H7 (cell line): ENCODE measurements at places on chromosomes 3 and 15.

GRCh38 chr3:194329583-194329965 lies 21.6 kb downstream of the CPN2 start:
- DNase-seq = peak; percentile 30

DNA sequence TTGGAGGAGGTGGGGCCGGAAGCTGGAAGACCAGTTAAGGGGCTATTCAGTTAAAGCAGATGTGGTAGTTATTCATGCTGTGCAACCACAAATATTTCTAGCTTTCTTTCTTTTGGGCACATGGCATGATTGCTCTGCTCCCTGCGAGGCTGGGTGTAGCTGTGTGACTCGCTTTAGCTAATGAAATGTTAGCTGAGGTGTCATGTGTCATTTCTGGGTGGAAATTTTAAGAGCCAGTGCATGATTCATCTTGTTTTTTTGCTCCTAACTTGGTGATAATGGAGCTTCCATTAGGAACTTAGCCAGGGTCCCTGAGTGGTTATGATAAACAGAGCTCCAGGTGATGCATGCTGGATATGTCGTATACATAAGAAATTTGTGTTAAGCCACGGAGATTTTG lies 300.6 kb downstream of the SATB1 start:
- no peak for DNase-seq

DNA sequence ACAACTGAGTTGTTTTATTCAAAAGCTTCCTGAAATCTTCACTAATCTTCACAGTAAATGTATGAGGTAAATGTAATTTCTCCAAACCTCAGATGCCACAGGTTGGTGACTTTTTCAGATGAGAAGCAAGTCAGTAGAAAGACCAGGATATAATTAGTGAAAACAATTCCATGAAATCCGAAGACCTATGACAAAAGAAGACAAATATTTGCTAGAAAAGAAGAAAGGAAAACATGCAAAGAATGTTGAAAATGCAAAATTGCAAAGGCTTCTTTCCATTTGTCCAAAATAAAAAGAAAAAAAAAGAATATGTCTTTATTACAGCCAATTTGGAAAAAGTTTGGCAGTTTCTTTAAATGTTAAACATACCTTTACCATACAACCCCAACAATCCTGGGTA lies 88.3 kb upstream of the MYRIP start:
- no peak for DNase-seq

DNA sequence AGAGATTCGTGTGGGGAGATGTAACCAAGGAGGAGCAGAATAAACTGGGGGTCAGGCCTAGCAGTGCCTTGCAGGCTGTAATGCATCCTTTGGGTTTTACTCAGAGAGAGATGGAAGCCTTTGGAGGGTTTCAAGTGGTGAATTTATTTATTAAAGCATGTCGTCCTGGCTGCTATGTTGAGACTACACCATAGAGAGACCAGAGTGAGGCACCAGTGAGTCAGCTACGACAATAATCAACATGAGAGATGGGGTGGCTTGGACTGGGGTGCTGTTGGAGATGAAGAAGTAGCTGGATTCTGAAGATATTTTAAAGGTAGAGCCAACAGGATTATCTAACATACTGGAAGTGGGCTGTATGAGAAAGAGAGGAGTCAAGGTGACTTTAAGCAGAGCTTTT lies 335.3 kb upstream of the ARHGEF26 start:
- DNase-seq = no peak

DNA sequence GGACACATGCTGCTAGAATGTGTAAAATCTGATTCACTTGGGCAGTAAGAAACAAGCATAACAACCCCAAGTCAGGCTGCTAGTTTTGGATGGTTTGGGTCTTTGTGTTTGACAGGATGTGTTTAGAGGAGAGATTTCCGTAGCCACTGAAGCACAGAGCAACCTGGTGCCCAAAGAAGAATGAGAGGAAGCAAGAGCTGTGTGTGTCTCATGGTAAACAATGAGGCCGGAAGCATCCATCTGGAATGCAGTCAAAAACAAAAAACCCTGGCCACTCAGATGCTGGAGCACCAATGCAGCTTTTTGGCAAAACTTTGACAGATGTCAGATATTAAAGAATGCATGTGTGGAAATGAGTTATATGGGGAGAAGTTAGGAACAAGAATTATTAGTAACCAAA lies 39.4 kb upstream of the SNRK start:
- DNase-seq = no peak

DNA sequence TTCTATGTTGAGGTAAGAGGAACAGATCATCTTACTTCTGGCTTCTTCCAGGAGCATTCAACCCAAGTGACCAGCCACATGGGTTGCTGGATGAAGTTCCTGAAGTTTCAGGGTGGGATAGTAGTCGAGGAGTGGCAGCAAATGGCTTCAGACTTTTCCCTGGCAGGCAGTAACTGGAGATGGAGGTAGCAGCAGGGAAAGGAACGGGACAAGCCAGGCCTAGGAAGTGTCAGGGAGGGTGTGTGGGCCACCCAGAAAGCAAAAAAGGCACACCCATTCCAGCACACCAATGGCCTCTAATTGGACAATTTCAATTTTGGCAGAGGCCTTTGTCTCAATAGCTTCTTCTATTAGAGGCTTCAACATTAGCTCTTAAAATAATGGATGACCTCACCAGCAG lies 498.6 kb upstream of the ATP11B start:
- no peak for DNase-seq

DNA sequence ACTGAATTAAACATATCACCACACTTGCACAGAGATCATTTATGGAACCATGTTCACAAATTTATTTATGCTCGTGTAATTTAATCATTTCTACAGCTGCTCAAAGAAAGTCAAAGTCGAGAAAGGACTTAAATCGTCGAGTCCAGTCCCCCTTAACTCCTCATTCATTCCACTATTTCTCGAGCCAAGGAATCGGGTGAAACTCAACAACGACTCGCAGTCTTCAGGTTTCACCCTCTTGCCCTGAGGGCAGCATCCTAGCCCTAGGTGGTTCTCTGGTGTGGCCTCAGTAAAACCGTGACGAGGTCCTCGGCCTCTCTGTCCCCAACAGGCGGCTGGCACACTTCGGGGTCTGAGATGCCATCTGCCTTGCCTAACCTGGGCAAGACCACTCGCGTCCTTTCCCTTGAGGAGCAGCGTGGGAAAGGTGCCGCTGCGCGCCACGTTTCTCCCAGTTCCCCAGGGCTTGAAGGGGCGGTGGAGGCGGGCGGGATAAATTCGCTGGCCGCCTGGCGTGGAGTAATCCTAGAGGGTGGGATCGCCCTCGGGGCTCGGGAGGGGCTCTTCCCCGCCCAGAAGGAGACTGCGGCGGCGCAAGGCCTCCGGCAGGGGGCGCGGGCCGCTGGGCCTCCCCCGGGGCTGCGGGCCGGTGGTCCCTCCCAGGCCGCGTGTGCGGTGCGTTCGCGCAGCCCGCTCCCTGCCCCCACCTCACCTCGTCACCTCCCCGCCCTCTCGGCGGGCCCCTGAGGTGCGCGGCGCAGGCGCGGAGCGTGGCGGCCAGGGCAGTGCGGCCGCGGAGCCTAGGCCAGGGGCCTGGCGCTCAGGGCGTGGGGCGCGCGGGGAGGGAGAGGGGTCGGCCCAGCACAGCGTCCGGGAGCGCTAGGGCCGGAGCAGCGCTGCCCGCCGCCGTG lies at the start of gene ZNF639:
ZNF639 (plus strand) TSS at position 746 of the 911 bp plus-strand sequence. CDS start 5,263 bp downstream, outside the sequence.
- DNase-seq = peak; percentile 98

- DNase-seq = no peak
Observed at GRCh38 chr3:192957441-192958021, 39.9 kb upstream of the MB21D2 start.

DNA sequence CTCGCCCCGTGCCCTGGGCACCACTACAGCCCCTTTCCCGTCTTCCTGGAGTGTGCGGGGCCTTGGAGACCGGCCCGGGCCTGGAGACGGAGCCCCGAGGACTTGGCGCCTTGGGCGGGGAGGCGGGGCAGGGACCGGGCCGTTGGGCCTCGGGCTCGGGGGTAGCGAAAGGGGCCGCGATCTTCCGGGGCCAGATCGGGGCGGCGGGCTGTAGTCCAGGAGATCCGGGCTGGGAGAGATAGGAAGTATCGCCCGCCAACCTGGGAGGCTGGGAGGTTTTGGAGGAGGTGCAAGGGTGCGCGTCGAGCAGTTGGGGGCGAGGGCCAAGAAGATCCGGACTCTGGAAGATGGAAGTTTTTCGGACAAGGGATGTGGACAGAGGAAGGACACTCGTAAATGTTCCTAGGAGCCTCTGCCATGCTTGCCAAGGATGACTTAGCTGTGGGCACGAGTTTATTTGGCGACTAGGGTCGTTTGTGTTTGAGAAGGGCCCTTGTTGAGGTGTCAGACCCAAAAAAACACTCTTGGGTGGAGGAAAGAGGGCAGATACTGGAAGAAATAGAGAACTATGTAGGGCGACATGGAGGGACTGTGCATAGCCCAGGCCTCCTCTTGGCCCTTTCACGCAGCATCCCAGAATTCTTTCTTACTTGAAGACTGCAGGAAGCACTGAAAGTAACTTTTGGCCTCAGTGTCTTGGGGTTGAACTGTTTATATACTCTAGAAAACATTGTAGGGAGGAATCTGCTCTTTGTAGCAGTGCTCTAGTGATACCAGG lies 712 bp downstream of the RTF1 start:
- DNase-seq = peak; percentile 83

GRCh38 chr3:124965413-124965812 lies 30.9 kb upstream of the MUC13 start:
- no peak for DNase-seq

- DNase-seq = no peak
Observed at GRCh38 chr15:56948764-56949101, 30.3 kb downstream of the TCF12 start.

DNA sequence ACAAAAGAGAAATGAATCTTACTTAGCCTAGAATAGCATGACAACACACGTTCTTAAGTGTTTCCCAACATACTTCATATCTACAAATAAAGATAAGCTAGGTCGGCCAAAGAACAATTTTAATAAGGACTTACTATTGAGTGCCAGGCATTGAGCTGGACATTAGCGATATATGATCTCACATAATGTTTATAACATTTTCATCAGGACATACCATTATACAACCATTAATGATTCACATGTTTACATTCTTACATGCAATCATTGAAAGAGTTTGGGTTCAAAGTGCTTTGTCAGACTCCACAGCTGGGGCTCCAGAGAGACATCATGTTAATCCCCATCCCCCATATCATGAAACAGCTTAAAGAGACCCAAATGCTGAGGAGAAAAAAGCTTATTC lies 189.0 kb downstream of the STT3B start:
- DNase-seq = no peak

DNA sequence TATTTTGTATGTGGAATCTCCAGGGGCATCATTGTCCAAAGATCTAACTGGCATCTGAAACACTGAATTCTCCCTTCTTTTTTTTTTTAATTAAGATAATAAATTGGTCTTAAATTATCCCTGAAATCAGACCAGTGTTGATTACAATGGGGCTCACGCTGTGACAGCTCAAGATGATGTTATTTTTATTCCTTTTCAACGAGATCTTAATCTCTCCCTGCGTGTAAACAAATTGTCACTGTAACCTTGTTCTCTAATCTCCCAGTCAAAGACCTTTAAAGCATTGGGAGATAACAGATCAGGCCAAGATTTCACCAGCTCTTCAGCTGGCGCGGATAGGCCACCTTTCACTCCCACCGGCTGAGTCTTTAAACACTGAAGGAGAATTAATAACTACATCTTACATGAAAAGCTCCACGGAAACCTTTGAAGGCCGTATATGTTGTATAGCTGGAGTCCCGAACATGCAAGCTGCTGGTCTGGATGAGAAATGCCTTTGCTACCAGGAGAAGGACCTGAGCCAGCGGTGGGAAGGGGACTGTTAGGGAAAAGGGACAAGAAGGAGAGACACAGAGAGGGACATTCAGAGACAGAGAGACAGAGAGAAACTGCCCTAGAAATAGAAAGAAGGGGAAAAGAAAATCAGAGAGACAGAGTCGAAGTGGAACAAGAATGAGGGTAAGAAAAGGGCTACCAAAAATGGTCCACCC lies 418.8 kb upstream of the NR2F2 start:
- DNase-seq = no peak

- peak; percentile 20 for DNase-seq
Observed at GRCh38 chr3:49799761-49800160, at the start of gene CDHR4. TSS of gene CDHR4 (minus strand) at chr3:49799873. CDS start at chr3:49799812, 61 bp downstream.

DNA sequence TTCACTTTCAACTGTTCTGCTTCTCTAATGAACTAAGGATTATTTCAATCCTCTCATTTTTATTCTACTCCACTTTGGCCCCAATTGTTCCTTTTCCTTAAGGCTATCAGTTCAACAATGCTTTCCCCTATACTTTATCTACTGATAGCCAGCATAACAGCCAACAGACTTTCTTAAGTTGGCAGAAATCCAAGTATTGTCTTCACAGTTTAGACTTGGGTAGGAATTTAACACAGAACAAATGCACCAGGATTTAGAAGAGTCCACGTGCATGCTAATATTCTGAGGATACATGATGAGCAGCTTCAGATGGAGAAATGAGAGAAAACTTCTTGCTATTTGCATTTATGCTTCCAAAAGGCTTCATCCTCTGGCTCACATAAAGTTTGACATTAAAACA lies 54.8 kb downstream of the FBN1 start:
- no peak for DNase-seq

DNA sequence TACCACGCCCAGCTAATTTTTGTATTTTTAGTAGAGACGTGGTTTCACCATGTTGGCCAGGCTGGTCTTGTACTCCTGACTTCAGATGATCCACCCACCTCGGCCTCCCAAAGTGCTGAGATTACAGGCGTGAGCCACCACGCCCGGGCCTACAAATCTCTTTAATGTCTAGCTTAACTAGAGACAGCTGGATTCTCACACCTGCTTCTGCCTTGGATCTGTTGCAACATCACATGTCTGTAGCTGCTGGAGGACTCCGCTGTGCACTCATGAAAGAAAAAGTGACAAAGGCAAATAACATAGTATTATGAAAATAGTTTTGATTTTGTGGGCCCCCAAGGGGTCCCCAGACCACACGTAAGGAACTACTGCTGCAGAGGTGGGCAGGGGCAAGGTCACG lies 85.9 kb downstream of the NCEH1 start:
- DNase-seq = no peak

- peak; percentile 42 for DNase-seq
Observed at GRCh38 chr15:28116521-28117431, 17.7 kb upstream of the OCA2 start.

DNA sequence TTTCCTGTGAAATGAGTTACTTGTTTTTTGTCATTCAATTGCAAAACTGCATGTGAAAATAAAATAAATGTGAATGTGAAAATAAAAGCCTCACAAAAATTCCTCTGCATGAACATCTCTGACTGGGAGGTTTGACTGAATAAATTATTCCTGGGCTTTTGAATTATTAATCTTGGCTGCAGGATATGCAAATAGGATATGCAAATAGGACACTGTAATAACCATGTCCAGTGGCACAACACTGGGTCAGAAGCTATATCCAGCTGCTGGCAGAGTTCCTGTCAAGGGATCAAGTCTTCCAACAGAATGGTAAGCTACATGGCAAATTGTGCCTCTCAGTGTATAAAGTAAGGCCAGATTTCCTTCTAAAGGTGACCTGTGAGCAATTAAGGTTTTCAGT lies at the start of gene SUCNR1:
SUCNR1 (plus strand) TSS at position 246 of the 400 bp plus-strand sequence. CDS start 6,250 bp downstream, outside the sequence.
- DNase-seq = no peak

DNA sequence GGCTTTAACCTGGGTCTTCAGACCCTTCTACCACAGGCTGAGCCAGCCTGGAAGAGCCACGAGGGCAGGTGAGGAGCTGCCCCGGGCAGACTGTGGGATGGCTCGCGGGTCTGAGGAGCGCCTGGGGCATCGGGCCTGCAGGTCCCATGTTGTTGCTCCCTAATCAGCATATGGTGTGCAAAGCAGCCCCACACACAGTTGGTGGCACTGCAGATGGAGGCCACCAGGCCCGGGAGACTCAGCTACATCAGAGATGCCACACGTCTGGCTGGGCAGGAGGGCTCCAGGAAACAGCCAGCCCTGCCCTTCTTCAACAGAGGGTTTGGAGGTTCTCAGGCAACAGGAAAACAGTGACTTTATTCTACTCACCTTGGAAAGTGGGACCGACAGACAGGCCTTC lies 63.9 kb downstream of the XXYLT1 start:
- no peak for DNase-seq

GRCh38 chr3:62248734-62249483 lies 124.4 kb downstream of the FEZF2 start:
- DNase-seq = peak; percentile 7
